ENCODE measurements at places on chromosomes 2 and 18.

DNA sequence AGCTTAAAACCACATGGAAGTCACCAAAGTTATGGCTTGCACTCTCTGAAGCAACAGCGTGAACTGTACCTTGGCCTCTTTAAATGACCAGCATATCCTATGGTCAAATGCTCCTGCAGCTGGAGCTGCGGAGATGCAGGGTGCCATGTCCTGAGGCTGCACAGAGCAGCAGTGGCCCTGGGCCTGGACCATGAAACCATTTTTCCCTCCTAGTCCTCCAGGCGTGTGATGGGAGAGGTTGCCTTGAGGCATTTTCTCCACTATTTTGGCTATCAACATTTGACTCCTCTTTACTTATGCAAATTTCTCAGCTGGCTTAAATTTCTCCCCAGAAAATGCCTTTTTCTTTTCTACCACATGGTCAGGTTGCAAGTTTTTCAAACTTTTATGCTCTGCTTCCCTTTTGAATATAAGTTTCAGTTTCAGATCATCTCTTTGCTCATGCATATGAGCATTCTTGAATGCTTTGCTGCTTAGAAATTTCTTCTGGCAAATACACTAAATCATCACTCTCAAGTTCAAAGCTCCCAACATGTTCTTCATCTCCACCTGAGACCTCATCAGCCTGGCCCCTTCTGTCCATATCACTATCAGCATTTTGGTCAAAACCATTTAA, 82.9 kb upstream of the TMEFF2 start:
- no peak for DNase-seq

DNA sequence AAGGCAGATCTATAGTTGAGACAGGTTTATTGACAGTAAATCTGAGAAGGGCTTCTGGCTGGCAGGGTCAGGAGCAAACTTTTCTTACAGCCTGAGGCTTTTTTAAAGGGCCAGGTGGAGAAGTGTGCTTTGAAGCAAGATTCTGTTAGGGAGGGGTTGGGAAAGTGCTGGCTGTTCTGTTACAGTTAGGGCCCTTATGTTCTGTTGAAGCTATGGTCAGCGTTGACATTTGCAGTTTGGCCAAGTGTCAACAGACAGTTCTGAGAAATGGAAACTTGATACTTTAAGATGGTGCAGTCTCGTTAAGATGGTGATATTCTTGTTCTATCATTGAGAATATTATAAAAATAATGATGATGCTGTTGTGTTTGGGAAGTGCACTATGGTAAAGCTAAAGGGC, 154.2 kb downstream of the RDH14 start:
- DNase-seq: no peak

DNA sequence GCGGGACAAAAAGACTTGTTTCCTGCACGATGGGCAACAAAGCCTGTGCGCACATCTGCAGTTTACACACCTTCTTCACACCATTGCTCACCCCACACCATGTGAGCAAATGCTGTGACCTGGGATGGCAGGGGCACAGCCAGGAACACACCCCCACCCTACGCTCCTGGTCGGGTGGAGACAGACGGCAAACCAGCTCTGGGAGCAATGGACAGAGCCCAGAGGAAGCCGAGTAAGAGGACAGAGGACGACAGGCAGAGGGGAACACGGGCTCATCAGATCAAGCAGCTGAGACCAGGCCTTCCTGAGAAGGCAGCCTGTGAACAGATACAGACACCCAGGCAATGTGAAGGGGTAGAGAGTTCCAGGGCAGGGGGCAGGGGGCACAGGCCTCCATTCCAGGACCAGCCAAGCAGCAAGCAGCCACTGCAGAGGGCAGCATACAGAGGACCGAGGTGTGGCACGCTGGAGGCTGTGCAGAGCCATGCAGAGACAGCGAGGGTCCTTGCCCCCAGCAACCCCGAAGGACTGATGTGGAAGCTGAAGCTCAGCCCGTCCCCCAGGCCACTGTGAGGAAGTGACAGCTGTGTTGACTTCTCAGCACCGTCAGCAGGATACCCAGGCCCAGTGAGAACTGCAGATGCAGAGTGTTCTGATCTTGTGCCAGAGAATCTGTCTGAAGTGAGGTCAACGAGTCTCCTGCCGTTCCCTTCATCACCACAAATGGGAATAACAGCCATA, 46.2 kb downstream of the PARD6G start:
- DNase-seq: no peak

- DNase-seq: no peak
Observed at GRCh38 chr2:111118981-111119821, 1.5 kb upstream of the BCL2L11 start.

DNA sequence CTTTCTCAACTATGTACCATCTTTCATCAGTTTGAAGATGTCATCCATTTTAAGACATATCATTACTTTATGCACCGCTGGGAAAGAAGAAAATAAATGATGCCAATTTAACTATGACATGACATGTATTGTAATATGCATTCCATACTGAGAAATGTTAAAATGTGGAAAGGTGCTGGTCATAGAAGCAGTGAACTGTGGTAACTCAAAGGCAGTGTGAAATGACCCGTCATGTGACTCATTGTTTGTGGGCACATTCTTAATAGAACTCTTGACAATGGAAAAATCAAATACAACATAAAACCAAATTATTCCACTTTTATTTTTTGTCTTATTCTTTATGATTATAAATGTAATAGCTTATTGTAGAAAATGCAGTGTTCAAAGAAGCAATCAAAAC, 455.0 kb upstream of the ST6GAL2 start:
- no peak for DNase-seq
